T-helper 2 cell treated with Interferon-gamma antibody and Interleukin-4, amounts not matched to agents 5 μg/mL and 100 μg/mL, for 36 hours (primary cell): ENCODE measurements at places on chromosomes 6 and 20.

- no peak for DNase-seq
Observed at GRCh38 chr6:150202404-150202803, 59.6 kb downstream of the PPP1R14C start.

GRCh38 chr20:38764567-38765318, 16.5 kb downstream of the ACTR5 start:
- peak; percentile 45 for DNase-seq

DNA sequence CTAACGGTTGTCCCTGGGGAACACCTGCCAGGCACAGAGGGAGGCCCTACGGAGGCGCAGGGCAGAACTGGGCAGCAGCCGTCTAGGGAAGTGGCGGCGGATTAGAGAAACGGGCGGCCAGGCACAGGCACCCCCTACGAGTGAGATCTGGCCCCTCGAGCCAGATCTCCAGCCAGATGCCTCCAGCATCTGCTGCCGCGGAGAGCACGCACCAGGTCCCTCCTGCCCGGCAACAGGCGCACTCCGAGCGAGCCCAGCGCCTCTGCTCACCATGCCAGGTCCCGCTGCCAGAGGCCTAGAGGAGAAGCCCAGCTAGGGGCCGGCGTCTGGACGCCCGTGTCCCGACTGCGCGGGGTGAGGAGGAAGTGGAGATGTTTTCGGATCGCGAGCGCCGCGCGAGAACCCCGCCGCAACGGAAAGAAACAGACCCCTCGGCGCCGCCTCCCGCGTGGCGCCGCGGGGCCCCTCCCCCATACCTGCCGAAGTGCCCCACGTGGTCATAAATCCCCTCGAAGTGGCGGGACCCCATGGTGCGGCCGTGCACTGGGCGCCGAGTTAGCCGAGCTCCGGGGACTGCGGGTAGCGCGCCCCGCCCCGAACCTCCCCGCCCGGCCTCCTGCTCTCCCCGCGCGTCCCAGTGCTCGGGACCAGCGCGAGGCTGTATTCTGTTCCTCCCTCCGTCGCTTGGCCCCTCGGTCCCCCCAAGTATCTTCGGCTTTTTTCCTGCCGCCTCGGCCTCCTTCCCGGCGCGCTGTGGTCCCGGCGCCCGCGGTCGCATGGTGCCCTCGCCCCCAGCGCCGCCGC, at the start of gene SLC22A16:
Gene SLC22A16, minus strand, starts transcription at position 568 of the 804 bp plus-strand sequence. Its CDS starts 39 bp downstream, at position 529.
- no peak for DNase-seq

DNA sequence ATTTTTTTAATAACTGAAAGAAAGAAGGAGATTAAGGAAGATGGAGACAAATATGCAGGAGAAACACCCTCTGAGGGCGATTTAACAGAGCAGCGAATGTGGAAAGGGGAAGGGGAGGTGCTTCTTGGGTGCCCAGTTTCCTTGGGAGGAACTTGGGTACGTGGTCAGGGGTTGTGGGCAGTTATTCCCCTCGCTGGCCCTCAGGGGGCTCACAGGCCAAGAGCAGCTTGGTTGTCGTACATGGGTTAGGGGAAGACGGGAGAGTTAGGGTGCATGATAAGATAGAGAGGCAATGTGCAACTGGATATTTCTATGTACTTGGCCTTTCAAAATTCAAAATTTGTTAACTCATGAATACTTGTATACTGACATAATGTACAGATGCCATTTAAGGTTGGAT, 7.0 kb upstream of the TUBB2A start:
- DNase-seq = no peak

DNA sequence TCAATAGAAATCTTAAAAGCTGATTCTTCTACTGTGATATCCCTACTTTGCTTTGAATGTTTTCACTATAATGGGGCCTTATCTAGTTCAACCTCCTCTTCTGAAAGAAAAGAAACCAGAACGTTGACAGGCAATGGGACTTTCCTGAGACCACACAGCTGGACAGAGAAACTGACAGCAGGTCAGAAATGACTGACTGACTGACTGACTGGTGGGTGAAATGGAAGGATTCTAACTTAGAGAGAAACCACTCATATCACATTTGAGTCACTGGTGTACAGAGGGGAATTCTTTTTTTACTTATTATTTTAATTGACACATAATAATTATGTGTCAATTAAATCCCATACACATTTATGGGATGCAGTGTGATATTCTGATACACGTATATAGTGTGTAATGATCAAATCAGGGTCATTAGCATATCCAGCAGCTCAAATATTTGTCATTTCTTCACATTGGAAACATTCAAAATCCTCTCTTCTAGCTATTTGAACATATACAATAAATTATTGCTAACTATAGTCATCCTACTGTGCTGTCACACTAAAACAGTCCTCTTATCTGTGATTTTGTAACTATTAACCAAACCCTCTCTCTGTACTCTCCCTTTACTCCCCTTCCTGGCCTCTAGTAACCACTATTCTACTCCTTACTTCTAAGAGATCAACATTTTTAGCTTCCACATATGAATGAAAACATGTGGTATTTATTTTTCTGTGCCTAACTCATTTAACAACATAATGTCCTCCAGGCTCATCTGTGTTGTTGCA, 64.8 kb upstream of the NRSN1 start:
- DNase-seq = peak; percentile 3

- no peak for DNase-seq
Observed at GRCh38 chr6:50602292-50602691, 111.0 kb upstream of the TFAP2D start.

DNA sequence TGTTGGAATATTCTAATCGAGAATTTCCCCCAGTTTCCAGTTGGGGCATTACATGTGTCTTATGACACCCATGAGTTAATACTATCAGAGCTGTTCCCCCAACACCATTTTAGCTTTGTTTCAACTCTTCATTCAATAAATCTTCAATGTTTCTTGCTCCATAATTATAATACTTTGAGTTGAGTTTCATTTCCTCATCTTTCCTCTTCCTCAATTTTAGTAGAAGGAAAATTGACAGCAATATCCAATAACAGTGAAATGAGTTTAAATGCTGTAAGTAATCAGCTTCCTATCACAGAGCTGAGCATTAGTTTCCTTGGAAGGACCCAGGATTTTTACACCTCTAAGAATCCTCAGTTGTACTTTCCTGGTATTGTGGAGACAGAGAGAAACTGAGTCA, 1.0 kb upstream of the STMND1 start:
- no peak for DNase-seq

DNA sequence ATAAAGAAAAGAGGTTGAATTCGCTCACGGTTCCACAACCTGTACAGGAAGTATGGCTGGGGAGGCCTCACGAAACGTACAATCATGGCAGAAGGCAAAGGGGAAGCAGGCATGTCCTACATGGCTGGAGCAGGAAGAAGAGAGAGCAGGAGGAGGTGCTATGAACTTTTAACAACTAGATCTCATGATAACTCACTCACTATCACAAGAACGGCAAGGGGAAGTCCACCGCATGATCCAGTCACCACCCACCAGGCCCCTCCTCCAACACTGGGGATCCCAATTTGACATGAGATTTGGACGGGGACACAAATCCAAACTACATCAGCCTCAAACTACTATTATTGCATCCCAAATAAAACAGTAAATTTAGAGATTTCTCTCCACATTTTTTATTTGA, 53.6 kb upstream of the CST7 start:
- DNase-seq = no peak

DNA sequence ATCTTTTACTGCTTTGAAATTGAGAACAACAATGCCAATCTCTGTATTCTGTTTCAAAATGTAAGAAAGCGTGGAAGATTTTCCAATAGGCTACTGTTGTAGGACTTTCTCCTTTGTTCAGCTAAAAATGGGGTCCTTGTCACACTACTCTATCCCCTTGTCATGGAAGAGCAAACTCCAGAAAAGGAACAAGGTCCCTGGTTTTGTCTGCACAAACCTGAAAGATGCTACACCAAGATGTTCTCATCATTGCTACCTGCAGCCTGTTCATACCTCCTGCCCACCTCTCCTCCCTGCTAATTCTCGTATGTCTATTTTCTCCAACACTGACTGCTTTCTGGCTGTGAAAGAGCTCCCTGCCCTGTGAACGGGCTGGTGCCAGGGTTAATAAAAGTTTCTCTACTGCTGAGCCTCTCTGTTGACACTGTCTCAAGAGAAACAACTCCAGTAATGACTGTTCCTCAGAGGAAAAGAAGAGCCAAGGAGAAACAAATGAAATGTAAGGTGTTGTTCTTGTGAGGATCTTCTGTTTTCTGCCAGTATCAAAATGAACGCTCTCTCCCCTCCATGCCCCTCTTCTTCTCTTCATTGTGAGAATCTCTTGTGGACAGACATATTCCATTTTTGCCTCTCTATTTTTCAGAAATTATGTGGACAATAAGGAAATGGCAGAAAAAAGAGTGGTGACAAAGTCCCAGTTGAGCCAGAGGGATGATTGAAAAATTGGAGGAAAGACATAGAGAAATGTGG, 287.1 kb downstream of the ADGB start:
- no peak for DNase-seq

GRCh38 chr6:37942606-37943376, 123.3 kb downstream of the ZFAND3 start:
- no peak for DNase-seq

- no peak for DNase-seq
Observed at GRCh38 chr6:130434174-130434873, 68.5 kb downstream of the TMEM200A start.

- DNase-seq = no peak
Observed at GRCh38 chr6:14789996-14790395, 455.9 kb upstream of the JARID2 start.

DNA sequence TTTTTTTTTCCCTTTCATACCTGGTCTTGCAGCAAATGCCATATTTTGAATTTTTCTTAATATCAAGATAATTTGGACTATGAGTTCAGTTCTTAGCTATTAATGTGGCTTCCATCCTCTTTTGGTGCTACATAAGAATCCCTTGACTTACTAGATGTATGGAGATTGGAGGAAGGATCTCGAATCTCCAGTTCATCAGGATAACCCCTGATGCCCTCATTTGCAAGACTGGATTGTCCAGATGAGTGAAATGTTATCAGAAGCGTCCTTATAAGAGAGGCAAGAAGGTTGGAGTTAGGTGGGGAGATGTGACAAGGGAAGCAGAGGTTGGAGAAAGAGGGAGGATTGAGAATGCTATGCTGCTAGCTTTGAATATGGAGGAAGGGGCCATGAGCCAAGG, 499.6 kb upstream of the SYNCRIP start:
- DNase-seq = no peak

DNA sequence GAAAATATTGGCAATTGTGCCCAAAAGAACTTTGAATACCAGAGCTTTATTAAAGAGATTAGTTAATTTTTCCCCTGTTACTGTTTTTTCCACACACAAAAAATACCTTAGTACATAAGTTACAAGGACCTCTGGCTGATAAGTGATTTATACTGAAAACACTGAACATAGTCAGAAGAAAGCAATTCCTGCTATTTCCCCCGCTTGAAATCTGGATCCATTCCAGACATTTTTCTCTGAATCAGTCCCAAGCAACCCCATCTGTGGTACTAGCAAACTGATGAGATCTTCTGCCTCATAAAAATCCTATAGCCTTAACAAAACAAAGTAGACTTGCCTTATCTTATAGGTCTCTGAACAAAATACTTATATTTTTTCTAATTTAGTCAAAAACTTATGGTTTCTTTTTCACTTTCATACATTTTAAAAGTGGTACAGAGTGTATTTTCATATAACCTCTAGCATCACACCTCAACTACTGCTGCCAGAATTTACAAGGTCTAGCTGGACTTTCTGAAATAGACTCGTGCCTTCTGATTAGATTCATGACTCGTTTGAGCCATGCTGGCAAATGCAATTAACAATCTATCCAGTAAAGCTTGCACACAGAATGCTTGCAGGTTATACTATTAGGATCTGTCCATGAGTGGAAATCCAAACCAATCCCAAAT, 111.9 kb downstream of the TBX18 start:
- DNase-seq = no peak

DNA sequence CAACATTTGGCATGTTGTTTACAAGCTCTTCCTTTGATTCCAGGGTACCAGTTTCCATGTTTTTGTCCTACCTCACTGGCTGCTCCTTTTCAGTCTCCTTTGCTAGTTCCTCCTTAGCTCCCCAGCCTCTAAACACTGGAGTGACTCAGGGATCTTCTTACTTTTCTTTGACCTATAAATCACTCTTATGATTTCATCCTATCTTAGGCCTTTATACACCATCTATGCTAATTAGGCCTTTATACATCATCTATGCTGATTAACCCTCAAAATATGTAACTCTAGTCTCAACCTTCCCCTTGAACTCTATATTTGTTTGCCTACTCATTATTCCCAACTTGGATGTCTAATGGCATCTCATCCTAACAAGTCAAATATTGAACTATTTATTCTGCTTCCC, 9.5 kb downstream of the TMEM30A start:
- no peak for DNase-seq

GRCh38 chr20:14582855-14583254, 245.4 kb upstream of the FLRT3 start:
- no peak for DNase-seq

- DNase-seq = no peak
Observed at GRCh38 chr6:124937645-124938044, 24.6 kb upstream of the RNF217 start.

GRCh38 chr20:43191946-43192863, 2.5 kb upstream of the PTPRT start:
- DNase-seq = no peak

- no peak for DNase-seq
Observed at GRCh38 chr20:54456423-54456822, 19.0 kb upstream of the DOK5 start.

GRCh38 chr20:51945881-51946280, 143.6 kb upstream of the SALL4 start:
- no peak for DNase-seq

- no peak for DNase-seq
Observed at GRCh38 chr6:74899416-74899815, 306.4 kb downstream of the COL12A1 start.

GRCh38 chr6:107879941-107880340, 55.8 kb upstream of the SCML4 start:
- DNase-seq = no peak

- no peak for DNase-seq
Observed at GRCh38 chr20:57811374-57812020, 101.7 kb upstream of the PMEPA1 start.

GRCh38 chr20:50372770-50373088, 137.5 kb upstream of the PTPN1 start:
- no peak for DNase-seq

DNA sequence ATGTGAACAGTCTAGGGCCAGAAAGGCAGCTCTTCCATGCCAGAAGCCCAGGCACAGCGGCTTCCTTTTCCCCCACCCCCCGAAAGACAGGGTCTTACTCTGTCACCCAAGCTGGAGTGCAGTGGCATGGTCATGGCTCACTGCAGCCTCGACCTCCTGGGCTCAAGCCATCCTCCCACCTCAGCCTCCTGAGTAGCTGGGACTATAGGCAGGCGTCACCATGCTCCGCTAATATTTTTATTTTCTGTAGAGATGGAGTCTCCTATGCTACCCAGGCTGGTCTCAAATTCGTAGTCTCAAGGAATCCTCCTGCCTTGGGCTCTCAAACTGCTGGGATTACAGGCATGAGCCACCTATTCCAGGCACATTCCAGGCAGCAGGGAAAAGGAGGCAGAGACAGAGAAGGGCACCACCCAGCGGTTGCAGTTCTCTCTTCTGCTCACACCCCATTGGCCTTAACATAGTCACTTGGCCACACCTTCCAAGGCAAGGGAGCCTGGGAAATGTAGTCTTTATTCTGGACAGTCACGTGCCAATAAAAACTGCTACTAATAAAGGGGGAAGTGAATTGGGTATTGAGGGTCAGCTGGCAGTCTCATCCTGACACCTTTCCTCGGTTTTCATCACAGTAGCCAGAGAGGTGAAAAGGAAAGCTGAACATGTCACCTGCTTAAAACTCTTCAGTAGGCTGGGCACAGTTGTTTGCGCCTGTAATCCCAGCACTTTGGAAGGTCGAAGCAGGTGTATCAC, 205.9 kb downstream of the ZMYND8 start:
- DNase-seq = peak; percentile 6
